AG08395 (cell line): ENCODE measurements at places on chromosomes 4 and X.

GRCh38 chr4:67651536-67651935 lies 49.4 kb downstream of the UBA6 start:
- DNase-seq, result no peak

DNA sequence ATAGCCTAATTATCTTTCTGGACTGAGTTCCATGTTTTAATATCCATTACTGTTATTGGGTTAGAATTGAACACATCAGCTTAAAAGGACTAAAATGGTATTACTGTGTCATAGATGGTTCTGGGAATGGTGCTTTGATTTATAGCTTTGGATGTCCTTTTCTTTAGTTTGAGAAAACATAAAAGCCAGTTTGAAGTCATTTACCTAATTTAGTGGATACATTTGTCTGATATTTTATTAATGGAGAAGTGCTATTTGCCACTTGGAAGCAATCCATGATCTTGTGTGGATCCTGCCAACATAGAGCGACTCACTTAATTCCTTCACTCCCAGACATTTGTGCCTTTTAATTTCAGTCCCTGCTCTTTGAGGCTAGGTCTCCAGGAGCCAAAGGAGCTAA lies 212.4 kb upstream of the PACRGL start:
- DNase-seq, result peak; percentile 15

DNA sequence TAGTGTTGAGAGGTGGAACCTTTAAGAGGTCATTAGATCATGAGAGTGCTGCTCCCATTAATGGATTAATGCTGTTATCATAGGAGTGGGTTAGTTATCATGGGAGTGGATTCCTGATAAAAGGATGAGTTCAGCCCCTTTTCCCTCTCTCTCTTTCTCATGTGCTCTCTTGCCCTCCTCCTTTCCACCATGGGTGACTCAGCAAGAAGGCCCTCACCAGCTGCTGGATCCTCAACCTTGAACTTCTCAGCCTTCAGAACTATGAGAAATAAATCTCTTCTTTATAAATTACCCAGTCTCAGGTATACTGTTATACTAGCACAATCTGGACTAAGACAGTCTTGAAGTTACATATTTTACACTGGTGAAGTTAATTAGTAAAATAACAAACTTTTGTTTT lies 10.0 kb upstream of the CDKL5 start:
- no peak for DNase-seq

DNA sequence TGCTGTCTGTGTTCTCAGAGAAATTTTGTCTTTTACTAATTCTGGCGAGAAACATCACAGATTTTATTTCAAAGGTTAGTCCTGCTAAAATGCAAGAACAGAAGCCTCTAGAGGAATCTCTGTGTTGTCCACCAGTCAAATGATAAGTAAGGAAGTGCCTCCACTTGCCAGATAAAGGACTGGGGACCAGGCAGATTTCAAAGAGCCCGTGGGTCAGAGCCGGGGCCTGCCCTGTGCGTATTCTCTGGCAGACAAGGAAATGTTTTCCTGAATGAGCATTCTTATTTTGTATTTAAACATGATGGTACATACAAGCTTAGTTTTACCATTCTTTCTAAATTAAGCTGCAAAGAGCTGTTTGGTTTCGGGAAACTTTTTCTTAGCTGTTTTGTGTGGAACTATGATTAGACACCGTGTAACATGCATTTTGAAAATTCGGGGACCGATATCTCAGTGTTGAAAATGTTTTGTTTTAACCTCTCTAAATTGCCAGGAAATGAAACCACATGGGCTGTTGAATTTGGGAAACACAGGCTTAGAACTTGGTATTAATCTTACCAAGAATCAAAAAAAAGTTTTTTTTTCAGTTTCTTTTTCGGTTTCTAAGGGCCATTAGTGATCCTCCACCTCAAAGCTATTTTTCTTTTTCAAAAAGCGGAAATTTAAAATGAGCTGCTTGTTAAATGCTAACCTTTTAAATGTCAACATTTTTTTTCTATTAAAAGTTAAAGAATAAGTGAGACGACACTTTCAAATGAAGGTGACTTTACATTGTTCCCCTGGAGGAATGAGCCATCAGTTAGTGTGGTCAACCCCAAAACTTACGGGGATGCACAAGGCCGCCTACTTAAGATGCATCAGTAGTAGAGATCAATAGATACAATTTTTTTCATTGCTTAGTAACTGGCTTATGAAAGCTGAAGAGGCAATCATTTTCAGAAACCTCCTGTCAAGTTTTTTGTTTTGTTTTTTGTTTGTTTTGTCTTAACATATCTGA lies 89.6 kb upstream of the MTM1 start:
- no peak for DNase-seq

GRCh38 chr4:163495900-163496299 lies 1.4 kb downstream of the TMA16 start:
- no peak for DNase-seq

DNA sequence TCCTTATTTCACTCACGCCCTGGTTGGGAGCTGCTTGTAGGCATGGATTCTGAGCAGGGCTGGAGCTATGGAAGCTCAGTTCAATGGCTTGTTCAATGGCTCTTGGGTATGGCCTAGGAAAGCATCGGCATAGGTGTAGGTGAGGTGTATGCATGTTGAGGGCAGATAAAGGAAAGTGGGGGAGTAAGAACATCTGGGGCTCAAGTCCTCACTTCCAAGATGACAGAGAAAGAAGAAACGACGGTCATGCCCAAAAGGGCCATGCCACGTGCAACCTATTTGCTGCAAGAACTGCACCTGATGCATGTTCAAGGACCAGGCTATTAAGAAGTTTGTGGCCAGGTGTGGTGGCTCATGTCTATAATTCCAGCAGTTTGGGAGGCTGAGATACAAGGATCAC lies 23.4 kb downstream of the SCD5 start:
- DNase-seq, result no peak

DNA sequence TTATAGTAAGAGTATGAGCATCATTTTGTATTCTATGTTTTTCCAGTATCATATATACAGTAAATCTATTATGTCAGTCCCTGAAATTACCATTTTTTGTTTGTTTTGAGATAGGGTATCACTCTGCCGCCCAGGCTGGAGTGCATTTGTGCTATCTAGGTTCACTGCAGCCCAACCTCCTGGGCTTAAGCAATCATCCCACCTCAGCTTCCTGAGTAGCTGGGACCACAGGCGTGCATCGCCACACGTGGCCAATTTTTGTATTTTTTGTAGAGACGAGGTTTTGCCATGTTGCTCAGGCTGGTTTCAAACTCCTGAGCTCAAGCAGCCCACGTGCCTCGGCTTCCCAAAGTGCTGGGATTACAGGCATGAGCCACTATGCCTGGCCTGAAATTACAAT lies 85.6 kb downstream of the ZNF330 start:
- DNase-seq, result no peak

GRCh38 chr4:110129544-110129943 lies 68.9 kb downstream of the ELOVL6 start:
- no peak for DNase-seq

DNA sequence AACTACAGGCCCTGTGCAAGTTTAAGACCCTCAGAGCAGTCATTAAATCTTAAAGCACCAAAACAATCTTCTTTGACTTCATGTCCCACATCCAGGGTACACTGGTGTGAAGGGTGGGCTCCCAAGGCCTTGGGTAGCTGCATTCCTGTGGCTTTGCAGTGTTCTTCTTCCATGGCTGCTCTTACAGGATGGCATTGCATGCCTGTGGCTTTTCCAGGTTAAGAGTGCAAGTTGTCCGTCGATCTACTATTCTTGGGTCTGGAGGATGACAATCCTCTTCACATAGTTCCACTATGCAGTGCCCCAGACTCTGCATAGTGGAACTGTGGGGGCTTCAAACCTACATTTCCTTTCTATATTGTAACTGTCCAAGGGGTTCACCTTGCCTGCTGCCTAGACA lies 494.5 kb downstream of the CFAP47 start:
- no peak for DNase-seq

DNA sequence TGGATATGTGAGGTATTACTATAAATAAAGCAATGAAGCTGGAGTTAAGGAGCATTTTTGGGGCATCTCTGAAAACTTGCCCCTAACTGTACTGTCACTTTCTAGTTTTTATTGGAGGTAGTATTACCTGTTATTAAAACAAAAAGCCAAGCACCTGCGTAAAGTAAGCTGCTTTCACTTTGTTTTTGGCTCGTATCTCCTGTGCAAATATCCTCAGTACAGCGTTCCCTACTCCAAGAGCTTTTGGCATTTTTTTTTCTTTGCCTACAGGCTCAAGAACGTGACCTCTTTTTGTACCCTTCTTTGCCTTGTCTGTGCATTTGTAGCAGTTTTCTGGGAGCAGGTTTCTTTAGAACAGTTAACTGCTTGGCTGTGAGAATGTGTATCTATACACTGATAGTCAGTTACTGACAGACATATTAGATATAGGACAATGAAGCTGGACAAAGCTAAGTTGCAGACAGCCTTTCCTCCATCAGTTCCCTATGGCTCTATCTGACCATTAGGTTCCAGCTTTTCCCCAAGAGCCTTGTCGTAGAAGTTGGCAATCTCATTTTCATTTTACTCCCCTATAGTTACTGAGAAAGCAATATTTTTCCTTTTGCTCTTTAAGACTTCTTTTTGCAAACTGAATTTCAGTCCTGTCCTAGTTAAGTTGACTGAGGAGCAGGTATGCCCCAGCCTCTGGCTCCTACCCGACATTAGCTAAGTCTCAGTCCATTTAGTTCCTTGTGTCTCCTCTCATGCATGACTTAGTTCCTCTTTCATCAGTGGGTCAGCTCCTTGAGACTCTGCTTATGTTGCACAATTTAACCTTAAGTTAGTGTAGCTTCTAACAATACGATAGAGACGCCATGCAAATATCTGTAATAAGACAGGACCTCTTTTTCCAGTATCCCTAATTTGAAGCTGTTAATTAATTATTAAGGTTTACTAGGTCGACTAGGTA lies 71.5 kb upstream of the HPRT1 start:
- DNase-seq, result no peak

DNA sequence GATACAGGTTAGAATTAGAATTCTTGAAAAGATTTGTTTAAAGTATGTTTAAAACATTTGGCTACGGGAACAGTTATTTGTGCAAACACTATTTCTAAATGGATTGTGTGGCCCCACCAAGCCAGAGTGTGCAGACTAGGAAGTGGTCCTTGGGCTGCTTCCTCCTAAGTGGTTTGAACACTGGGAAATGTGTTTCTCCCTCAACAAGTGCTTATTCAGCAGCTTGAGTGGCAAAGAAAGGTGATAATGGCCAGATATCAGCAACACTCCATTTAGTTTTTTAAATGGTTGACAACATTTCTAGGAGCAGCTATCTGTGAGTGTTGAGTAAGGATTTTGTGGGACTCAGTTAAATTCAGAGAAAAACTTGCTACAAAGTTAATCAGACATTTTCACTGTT lies 141.4 kb upstream of the LNX1 start:
- DNase-seq, result no peak

- DNase-seq, result no peak
These were observed 69.8 kb downstream of the PSAPL1 start for GRCh38 chr4:7364979-7365378.

DNA sequence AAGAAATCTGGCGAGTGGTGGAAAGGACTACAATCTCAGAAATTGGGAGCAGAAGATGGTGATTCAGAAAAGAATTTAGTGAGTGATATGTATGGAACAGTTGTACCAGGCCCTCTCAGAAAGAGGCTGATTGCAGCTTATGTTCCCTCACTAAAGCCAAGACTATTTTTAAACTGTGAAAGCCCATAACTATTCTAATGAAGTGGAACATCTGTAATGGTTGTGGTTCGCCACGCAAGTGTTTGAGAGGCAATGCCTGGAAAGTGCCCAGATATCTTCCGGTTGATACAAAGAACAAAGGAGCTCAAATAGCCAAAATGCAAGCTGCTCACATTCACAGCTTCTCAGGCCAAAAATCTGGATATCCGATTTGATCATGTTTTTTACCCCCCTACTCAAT lies 1250.7 kb downstream of the RAPGEF2 start:
- DNase-seq, result no peak

DNA sequence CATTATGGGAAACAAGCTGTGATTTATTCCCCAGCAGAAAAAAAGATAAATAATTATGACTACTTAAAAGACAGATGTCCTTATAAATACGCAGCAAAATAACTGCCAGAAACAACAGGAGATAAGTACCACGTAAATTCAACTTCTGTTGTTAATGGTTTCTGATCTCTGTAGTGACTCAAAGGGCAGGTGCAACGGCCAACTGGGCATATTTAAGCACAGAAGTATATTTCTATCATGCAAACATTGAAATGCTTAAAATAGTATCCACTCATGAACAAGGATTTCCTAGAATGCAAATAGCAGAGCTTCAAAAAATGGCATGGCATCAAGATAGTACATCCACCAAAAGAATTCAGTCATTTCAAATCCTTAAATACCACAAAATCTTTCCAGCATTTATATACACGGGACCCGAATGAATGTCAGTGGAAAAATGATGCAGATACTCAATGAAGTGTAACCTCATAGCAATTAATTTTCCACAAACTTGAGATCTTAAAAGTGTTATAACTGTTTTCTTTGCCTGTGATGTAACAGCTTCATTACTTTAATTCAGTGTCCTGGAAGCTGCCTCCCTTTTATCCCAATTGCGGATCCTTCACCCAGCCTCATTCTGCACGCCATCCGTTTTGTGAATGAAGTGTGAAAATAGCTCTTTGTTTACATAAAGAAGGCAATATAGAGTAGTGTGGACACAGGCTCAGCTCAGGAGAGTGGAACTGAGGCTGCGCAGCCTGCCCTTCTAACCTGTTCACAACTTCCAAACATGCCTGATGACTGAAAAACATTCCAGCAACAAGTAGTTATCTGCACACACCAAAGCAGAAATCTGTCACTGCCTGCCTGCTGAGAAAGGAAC lies 10.2 kb downstream of the PDGFC start:
- no peak for DNase-seq

DNA sequence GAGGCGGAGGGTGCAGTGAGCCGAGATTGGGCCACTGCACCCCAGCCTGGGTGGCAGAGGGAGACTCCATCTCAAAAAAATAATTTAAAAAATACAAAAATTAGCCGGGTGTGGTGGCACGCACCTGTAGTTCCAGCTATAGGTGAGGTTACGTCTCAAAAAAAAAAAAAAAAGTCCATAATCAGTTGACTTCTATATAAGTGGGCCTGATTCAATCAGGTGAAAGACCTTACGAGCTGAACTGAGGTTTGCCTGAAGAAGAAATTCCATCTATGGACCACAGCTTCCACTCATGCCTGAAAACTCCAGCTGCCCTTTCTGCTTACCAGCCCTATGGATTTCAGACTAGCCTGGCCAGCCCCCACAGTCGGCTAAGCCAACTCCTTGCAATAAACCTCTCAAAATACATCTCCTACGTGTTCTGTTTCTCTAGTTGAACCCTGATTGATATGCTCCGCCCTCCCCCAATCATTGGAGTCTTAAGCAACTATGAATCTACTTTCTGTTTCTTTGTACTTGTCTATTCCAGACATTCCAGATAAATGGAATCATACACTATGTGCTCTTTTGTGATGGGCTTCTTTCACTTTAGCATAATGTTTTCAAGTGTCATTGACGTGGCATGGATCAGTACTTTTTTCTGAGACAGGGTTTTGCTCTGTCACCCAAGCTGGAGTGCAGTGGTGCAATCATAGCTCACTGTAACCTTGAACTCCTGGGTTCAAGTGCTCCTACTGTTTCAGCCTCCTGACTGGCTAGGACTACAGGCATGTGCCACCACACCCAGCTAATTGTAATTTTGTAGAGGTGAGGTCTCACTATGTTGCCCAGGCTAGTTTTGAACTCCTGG lies 36.6 kb downstream of the SAT1 start:
- DNase-seq, result no peak
